Coronary artery (tissue), 2 donors: ENCODE measurements at places on chromosomes 7 and 10.
A peak's percentile ranks its signal among the peaks of the same experiment; 100 is the strongest.

DNA sequence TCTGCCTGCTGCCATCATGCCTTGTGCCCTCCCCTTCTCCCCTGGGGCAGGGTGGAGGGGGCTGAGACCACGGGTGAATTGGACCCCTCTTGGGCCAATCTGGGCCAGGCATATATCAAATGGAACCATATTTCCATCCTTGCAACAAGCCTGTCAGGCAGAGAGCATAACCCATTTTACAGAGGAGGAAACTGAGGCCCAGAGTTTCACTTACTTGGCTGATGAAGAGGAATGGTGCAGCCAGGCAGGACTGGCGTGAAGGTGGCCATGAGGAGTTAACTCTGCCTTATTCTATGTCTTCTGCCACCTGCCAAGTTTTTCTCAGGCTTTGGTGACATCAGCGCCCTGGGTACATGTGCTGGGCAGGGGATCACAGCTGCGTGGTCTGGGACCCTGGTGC, 155.5 kb upstream of the PCBD1 start:
- no peak for DNase-seq

GRCh38 chr10:37765216-37765615, 92.2 kb downstream of the ZNF248 start:
- DNase-seq = no peak

DNA sequence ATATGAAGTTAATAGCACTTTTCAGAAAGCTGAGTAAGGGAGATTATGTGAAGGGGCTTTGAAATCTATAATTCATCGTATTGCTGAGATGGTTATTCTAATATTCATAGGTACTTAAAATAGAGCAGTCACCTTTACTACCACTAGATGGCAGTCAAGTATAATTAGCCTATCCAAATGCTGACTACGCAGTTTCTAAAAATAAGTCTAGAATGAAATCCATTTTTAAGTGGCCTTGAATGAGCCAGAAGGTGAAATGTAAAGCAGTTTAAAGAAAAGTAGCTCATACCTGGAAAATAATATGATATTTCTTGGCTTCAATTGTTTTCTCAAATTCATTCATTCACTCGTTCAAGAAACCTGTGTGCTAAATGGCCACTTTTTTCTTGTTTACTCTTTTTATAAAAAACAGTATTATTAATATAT, 1277.1 kb downstream of the GATA3 start:
- no peak for DNase-seq

GRCh38 chr10:132665946-132666704, 119.8 kb downstream of the NKX6-2 start:
- DNase-seq = no peak

GRCh38 chr10:124319926-124320391, 98.8 kb downstream of the OAT start:
- peak; percentile 80 for DNase-seq

DNA sequence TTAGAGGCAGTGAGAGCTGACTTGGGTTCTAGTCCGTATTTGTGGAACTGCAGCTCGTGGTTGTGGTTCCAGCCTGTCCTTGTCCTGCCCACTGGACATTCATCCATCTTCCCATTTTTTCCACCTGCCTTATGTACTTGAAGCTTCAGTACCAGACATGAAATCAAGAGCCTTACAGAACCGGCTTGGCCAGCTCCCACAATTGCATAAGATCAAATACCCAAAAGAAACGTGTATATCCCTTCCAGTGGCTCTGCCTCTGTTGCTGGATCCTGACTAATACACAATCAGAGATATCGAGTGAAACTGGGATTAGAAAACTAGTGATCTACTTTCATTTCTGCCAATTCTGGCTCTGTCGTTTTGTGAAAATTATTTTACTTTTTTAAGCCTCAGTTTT, 23.8 kb upstream of the LIPA start:
- no peak for DNase-seq

- no peak for DNase-seq
Measured at GRCh38 chr7:85454904-85455303, 268.0 kb upstream of the SEMA3D start.

GRCh38 chr7:155921086-155921803, 109.0 kb upstream of the SHH start:
- DNase-seq = no peak

DNA sequence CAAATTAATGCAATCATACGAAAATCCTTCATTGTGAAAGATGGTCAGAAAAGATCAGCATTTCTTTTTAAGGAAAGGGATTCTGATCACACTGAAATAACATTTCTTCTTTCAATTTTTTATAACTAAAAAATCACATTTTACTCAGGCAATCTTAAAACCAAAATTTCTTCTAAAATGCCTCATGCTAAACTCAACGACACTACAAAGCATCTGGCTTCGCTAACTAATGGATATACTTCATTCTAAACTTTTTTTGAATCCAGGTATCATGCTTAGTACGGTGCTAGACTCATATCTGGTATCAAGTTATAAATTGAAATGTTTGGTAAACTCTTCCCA, 100.4 kb downstream of the CUBN start:
- DNase-seq = no peak

DNA sequence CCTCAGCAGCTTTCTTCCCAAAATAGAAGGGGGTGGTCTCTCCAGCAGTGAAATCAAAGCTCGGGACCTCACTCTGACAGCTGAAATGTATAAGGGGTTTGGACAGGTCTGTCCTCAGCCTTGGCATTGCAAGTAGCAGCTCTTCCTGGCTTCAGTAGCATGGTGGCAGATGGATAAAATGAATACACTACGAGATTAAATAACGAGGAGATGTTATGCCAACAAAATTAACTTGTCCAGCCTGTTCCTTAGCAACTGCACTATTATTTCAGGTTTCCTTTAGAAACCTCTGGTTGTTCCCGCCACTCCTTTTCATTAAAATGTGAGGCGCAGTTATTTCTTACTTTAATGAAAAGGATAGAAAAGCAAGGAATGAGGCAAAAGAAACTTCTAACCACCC, 24.9 kb downstream of the PRLHR start:
- DNase-seq = no peak

GRCh38 chr7:41573443-41573842, 129.4 kb downstream of the INHBA start:
- DNase-seq = no peak

GRCh38 chr7:50682079-50682478, 100.6 kb downstream of the GRB10 start:
- DNase-seq = no peak

DNA sequence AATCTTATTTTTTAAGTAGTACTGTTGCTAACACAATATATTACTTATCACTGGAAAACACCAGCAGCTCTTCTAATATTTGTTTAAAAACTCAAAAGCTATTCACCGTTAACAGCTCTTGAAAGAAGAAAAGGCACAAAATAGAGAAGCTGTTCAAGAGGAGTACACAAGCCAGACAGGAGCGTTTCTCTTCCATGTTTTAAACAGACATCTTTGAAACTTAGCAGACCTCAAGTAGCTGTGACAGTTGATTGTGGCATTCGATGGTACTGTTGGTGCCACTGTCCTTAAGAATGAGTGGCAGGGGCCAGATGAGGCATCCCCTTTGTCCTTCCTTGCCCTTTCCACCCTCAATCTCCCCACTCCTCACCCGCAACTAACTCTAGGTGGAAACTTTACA, 81.6 kb upstream of the PRR15 start:
- no peak for DNase-seq

DNA sequence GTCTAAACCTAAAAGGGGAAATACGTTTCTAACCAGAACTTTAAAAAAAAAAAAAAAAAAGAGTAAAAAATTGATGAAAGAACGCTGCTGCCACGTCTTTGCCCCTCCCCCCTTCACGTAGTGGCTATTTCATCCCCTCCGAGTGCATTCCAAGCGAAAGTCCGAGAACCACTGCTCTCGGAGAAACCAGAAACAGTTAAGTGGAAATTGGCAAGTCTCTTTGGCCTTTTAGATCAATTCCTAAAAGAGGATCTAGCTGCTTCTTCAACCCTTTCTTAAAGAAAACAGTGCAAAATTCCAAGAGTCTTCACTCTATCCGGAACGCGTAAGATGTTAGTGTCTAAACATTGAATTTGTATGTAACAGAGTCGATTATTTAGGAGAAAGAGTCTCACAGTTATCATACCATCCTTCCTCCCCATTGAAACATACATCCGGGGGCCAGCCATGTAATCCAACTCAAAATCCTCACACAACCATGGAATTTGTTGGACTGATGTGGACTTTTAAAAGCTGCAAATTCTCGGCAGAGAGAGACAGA, 1.1 kb downstream of the P4HA1 start:
- DNase-seq = no peak

- DNase-seq = no peak
Measured at GRCh38 chr7:29854257-29854938, 48.1 kb downstream of the WIPF3 start.

GRCh38 chr7:155132431-155132830, 62.3 kb downstream of the HTR5A start:
- DNase-seq = no peak

DNA sequence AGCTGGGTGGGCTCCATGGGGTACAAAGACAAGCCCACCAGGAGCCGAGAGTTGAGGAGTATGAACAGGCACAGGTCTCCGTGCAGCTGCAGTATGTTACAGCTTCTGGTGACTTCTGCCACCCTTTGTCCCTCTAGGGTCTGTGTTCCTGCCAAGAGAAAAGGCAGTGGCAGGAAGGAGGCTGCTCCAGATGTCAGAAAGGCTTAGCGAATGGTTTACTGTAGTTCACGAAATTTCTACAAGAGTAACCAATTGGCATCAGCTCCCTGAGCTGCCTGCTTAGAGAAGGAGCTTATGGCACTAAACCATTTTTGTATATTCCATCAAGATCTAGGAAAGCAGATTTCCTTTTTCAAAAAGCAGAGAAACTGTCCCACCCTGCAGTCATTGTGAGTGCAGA, 48.2 kb upstream of the TMEM72 start:
- DNase-seq = no peak

- no peak for DNase-seq
Measured at GRCh38 chr7:38020121-38020785, 99.8 kb downstream of the EPDR1 start.

DNA sequence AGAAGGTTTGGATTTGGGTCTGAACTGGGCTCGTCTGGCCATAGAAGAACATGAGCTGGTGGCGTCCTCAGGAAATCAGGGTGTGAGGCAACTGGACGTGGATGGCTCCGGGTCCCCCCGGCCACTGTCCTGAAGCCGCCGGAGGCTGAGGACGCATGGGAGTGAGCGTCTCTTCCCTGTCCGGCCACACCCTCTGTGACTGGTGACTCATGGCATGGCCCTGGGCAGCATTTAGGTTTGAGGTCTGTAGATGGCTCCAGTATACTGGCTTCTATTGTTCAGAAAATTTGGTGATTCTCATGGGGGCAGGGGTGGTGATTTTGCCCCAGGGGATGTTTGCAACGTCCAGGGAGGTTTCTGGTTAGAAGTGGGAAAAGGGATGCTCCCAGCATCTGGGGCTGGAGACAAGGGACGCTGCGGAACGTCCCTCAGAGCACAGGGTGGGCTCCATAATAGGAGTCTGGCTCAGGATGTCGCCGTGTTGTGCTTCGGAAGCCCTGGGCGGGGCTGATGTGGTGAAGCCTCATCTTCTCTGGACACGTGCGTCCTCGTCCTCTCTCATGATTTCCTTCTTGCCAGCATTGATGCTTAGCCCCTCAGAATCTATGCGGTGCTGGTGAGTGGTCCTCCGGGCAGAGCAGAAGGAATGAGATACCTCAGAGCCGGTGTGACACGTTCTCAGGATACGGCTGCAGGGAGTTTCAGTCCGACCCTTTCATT, 49.9 kb downstream of the PITRM1 start:
- DNase-seq = no peak

GRCh38 chr7:114426382-114426781, 11.8 kb downstream of the FOXP2 start:
- DNase-seq = no peak

- no peak for DNase-seq
Measured at GRCh38 chr10:69636273-69636575, 6.2 kb downstream of the FAM241B start.

DNA sequence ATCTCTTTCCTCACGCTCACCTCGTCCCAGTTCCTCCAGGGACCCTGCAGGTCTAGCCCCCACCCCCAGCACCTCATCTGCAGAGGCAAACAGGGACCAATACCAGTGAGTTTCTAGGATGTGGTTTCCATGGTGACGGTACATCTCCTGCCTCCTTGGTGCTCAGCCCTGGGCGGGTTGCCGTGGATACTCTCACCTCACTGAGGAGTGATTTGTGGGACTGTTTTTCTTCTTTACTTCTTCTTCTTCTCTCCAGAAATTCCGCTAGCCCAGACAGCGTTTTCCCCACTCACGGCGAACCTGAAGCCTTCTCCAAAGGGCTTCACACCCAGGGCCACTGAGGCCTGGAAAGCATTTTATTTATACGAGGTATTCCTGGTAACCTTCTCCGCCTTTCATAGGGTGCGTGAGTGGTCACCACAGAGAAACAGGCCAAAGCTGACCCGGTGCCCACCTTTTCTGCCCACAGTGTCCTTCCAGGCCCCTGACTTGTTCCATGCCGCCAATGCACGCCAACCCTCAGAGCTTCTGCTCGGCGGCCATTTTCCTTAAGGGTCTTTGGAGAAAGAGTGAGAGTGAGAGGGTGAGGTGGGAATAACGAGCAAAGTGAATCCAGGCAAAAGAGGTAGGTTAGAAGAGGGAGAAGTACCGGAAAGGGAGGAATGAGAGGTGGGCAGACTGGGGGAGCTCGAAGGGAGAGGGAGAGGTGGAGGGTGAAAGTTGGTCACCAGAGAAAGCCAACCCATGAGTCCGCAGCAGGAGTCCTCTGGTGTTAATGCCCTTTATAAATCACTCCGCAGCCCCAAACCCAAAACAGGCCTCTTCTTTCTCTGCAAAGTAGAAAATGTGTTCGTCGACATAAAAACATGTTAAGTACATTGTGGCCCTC, 15.5 kb downstream of the FAM241B start:
- DNase-seq = no peak

- no peak for DNase-seq
Measured at GRCh38 chr10:34732926-34733325, 82.2 kb downstream of the PARD3 start.

- peak; percentile 92 for DNase-seq
Measured at GRCh38 chr10:22316286-22317075, at the start of gene COMMD3. Gene COMMD3 (plus strand): TSS chr10:22316388. CDS start chr10:22316418, 30 bp downstream.

- no peak for DNase-seq
Measured at GRCh38 chr7:55140221-55140940, 121.6 kb downstream of the EGFR start.

DNA sequence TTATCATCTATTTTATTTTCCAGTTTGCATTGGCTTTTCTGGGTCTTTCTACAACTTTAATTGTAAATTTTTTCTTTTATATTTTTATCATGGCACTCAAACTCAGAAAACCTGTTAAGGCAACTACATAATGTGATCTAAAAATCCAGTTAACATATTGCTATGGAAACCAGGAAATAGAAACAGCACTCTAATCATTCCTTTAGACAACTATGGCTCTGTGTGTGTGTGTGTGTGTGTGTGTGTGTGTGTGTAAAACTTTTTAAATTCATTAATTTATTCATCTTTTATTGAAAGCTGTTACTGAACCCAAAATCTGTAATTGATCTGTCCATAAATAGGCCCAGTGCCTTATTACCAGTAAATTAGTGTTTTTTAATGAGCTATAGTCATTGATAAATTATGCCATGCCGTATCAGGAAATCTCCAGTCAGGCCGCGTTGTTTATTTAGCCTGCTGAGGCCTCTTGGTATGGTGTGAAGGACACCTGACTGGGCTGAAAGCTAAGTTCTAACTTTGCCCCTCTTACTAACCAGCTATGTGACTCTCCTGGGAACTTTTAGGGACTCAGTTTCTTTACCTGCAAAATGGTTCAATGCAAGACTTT, 1.5 kb upstream of the MET start:
- no peak for DNase-seq

- DNase-seq = no peak
Measured at GRCh38 chr10:62503872-62504271, 129.7 kb downstream of the ZNF365 start.

GRCh38 chr10:132098539-132099388, 33.0 kb downstream of the JAKMIP3 start:
- DNase-seq = peak; percentile 41
